Activated CD8-positive, alpha-beta T cell treated with anti-CD3 and anti-CD28 coated beads for 36 hours (primary cell): ENCODE measurements at places on chromosomes 16 and 17. TPM values are rescaled to one million over a fixed set of nuclear protein-coding genes. Genes with fewer than 3 reads are reported as not detected.

GRCh38 chr17:72030067-72030899 is 90.5 kb upstream of the SOX9 start:
- peak; percentile 48 for DNase-seq

METTL16 gene
- 47.9 TPM for total RNA-seq

GRCh38 chr16:75023009-75023408 is 24.2 kb downstream of the ZNRF1 start:
- DNase-seq: no peak

GRCh38 chr17:17422641-17423040 is 54.2 kb upstream of the MED9 start:
- DNase-seq: no peak

- DNase-seq: peak; percentile 33
These were observed 18.7 kb upstream of the BEAN1 start for GRCh38 chr16:66408163-66409048.

GRCh38 chr17:81365601-81366585 is 29.4 kb upstream of the BAHCC1 start:
- DNase-seq: peak; percentile 64
